ENCODE measurements at places on chromosomes 2 and 18.

DNA sequence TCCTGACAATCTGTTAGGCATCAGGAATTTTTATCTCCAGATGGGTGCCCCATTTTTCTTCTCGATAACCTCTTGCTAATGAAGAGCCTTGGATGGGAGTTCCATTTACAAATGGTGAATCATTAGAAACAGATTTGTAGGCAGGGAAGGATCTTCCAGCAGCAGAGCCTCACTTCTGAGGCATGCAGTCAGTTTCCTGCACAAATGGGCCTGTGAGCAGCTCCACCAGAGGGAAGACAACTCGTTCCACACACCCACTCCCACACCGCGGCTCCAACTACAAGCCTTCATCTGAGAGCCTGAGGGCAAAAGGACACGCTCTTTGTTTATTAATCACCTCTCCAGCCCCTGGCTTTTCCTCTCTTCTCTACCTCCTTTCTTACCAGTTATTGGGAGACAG is 108.5 kb downstream of the CTAGE1 start:
- DNase-seq = no peak

DNA sequence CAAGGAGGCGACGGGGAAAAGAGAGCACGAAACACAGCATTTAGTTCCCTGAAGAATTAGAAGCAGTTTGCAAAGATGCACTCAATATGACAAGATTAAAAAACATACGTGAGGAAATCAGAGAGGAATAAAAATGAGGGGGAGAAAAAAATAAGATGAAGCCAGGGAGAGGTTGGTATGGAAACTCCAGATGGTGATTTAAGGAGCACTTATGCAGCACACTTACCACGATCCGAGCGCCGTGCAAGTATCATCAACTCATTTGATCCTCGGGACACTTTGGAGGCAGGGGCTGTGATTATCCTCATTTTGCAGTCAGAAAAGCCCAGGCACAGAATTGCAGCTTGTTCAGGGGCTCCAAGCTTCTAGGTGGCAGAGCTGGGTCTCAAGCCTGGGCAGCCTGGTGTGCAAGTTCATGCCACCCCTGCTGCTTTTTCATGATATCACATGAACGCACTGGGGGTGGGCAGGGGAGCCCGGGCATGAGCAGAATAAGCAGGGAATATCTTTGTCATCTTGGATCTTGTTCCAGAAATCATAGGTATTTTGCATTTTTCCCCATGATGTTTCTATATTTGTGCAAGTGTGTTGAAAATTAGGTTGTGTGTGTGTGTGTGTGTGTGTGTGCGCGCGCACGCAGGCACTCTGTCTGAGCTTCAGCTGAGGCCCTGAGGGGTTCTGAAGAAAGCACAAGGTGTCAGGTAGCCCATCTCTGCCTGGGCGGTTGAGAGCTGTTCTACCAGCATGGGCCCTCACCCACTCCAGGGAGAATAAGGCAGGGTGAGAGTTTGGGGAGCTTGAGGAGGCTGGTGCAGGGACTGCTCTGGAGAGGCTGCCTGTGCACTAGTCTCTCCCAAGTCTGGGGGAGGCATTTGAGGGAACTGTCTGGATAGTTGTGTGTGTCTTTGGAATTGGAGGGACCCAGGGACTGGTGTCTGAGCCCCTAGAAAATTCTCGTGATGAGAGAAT is 25.0 kb upstream of the PDIA6 start:
- no peak for DNase-seq

- DNase-seq = no peak
Measured at GRCh38 chr18:78625847-78626246, 353.8 kb upstream of the SALL3 start.

DNA sequence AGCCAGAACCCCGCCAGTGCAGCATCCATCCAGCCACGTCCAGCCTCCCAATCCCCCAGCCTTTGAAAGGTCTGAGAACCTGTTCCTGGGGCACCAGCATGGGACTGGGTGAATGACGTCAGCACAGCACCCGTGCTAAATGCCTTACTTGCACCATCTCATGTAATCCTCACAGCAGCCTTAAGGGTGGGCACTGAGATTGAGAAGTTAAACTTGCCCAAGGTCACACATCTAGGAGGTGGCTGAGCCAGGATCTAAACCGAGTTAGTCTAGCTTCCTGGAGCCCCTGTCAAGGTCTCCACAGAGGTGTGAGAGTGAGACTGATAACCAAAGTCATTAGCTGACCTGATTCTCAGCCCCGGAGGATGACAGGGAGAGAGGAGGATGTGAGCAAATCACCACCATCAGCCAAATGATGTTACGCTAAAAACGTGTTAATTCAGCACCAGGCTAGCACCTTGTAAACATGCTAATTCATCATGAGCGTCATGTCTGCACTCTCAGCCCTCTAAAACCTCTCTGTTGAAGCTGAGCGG is 4.6 kb downstream of the CD8A start:
- DNase-seq = no peak

DNA sequence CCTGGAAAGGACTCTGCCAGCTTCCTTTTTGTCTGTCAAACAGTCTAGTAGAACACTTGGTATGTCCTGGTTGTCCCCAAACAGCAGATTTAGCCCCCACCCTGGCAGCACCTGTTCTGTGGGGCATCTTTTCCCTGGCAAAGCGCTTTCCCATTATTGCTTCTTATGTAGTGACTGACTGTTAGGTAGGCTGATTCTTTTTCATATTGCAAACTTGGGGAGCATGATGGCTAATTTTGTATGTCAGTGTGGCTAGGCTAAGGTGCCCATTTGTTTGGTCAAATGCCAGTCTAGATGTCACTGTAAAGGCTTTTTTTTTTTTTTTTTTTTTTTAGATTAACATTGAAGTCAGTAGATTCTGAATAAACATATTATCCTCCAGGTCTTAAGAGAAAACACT is 140.2 kb downstream of the MYCN start:
- no peak for DNase-seq

DNA sequence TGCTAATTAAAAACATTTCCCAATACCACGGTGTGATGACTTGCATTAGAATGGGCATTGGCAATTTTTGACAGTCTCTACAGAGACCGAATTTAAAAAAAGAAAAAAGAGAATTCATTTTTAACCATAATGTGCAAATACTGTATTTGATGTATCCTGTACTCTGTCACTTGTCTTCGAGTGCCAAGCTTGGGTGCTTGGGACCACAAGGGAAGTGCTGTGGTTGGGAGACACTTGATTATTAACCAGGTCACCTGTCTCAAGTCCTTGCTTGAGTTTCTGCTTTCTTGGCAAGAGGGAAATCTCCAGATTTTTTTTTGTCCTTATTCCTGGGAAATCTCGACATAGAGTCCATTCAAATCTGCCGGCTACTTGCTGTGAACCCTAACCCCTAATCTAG is 209.0 kb downstream of the MC4R start:
- no peak for DNase-seq

GRCh38 chr2:119111115-119111975 is 47.2 kb downstream of the C1QL2 start:
- DNase-seq = no peak

DNA sequence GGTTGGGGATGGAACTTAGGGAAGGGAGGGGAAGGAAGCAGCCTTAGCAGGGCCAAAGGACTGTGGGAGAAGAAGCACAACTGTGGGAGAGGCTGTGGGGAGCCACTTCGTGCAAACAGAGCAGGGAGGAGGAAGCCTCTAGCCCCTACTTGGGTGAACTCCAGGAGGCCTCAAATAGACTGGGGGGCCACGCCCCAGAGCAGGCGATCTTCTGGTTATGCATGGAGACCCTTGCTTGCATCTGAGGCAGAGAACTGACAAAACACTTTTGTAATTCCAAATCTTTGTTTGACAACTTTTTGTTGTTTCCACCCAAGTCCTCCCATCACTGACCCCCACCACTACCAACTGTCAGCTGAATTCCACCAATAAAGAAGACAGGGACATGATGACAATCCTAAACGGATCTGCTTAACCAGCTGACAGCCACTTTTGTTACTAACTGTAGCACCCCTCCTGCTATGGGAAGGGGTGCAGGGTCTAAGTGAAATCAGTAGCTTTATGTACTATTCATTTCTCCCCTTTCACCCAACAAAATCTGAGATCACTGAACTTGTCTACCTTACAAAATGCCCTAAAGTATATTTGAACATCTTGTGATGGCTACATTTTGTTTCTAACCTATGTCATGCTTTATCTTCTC is 80.5 kb upstream of the CPO start:
- no peak for DNase-seq

GRCh38 chr2:189854940-189855339 is 70.7 kb downstream of the PMS1 start:
- DNase-seq = no peak

DNA sequence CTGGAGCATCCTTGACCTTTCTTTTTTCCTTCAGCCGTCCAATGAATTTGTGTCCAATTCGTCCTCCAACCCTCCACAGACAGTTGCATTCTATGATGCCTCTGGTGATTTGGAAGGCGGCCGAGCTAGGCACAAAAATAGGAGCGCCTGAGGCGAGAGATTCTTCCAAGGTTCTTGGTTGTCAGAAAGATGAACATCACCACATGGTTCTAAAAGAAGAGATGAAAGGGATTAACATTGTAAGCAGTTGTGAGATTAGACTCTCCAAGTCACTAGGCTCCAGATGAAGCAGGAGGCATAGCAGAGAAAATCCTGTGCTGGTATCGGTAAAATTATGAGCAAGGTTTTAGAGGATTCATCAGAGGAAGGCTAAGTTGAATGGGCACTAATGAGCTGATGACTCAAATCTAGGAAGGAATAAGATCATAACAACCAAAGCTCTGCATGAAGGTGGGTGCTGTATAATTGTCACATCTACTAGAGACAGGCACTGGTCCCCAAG is 75.4 kb upstream of the MAP4K3 start:
- DNase-seq = no peak

DNA sequence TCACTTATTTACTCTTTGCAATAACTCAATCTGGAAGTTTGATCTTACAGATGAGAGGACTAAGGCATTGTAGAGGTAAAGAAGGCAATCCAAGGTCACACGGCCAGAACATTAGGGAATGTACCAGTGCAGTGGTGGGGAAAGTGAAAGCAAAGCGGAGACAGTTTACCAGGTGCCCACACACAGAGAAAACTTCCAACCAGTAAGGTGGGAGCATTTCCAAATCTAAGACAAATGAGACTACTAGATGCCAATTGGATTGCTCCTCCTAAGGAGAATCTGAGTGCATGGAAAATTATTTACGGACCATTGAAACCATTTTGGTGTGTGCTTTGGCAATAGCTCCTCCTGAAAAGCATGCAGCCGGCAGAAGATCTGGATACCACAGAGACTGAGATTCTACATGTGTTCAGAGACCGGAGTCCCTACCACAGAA is 34.9 kb downstream of the SLC20A1 start:
- no peak for DNase-seq

- no peak for DNase-seq
Measured at GRCh38 chr2:111957872-111958354, 59.5 kb downstream of the MERTK start.

GRCh38 chr2:113697516-113697915 is 58.9 kb downstream of the SLC35F5 start:
- DNase-seq = no peak

DNA sequence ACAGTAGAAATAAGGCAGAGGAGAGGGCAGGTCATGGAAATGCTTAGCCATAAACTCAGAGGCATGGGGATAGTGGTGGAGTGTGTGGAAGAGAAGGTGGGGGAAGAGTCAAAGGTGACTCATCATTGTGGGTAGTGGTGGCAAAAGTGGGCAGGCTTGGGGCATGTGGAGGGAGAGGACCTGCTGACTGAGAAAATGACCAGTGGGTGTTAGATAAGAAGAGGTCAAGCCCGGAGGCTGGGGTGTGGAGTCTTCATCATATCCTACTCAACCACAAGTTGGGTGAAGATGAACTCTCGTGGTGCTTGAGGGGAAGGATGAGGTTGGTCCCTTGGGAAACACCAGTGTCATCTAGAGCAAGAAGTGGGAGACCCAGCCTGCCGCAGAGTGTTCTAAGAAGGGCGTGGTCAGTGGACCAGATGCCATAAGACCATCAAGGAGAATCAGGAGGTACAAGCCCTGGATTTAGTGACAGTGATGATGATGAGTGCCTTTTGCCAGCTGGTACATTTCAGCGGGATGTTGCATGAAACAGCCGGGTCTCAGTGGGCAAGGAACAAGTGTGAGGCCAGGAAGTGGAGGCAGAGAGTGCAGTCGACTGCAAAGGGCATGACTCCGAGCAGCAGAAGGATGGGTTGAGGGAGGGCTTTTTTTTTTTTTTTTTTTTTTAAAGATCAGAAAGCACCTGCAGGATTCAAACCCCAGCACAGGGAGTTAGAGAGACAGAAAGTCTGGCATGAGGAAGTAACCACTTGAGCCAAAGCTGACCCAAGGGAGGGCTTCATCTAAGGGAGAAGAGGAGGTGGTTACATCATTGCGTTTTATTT is 122.6 kb upstream of the SPRED2 start:
- DNase-seq = no peak

DNA sequence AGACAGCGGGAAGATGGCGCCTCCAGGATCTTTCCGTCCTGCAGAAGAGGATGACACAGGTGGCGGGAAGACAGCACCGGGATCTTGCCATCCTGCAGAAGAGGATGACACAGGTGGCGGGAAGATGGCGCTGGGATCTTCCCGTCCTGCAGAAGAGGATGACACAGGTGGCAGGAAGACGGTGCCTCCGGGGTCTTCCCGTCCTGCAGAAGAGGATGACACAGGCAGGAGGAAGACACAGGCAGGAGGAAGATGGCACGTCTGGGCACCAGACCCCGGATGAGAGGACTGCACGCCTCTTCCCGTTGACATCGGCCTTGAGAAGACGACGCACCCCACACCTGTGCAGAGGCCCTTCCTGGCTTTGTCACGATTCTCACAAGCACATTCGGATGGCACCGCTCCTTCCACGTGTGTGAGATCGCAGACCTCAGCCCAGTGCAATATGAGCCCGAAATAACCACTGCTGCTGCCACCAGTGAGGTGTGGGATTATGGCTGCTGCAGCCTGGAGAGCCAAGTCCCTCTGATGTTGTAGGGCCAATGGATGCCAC is 79.4 kb upstream of the SNTG2 start:
- DNase-seq = no peak

- DNase-seq = no peak
Measured at GRCh38 chr2:188437537-188437936, 145.9 kb downstream of the GULP1 start.

GRCh38 chr2:15092181-15092580 is 459.7 kb downstream of the LRATD1 start:
- no peak for DNase-seq

GRCh38 chr2:64440843-64441242 is 13.1 kb upstream of the LGALSL start:
- DNase-seq = no peak

- no peak for DNase-seq
Measured at GRCh38 chr2:169172914-169173313, 103.6 kb downstream of the DHRS9 start.

Measured in NT2/D1 (cell line).